ENCODE measurements at places on chromosomes 7 and 10. TPM values are rescaled to one million over a fixed set of nuclear protein-coding genes. Genes with fewer than 3 reads are reported as not detected.
A peak's percentile ranks its signal among the peaks of the same experiment; 100 is the strongest.

Gene NUTM2E
- 0.48 TPM for total RNA-seq

Gene NOLC1
- total RNA-seq: 17.9 TPM

Gene MACROH2A2
- 5.6 TPM for total RNA-seq

Gene KLLN
- total RNA-seq: not detected

Gene SEMA3D
- 31.0 TPM for total RNA-seq

DNA sequence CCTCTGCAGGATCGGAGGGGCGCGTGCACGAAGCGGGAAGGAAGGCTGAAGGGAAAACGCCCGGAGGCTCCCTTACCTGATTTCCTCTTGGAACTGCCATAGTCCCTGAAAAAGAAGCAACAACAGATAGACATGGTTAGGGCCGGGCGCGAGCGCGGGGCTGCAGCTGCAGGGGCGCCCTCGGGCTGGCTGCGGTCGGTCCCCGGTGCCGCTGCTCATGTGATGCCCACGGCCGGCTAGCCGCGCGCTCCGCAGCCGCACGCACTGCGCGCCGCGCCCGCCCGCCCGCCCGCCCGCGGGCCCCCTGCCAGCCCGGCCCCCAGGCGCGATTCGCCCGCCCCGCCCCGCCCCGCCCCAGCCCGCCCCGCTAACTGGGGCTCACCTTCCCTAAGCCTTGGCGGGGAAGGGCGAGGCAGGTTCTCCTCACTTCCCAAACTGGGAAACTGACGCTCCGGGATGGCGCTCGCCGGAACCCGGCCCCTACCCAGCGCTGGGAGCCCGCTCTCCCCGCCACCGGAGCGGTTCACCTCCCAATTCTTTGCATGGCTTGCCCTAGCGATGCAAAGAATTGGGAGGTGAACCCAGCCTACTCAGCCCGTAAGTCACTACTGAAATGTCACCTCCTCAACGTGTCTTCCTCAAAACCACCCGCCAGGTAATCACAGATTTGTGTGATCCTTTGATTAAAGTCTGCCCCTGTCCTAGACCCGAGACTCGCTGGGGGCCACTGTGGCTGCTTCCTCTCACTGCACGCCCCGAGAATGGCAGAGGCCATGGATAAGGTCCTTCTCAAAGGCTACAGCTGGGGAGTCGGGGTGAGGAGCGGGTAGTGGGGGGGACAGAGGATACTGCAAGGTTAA lies 162.2 kb downstream of the SH3PXD2A start:
- H3K4me1 ChIP-seq: no peaks in the 10 kb centered on the region
- H3K27me3 ChIP-seq: no peaks in the 10 kb centered on the region

GRCh38 chr7:96183163-96183670 lies 138.7 kb downstream of the SLC25A13 start:
- H3K4me1 ChIP-seq: no peaks in the 10 kb centered on the region
- no peak overlapping the region for H3K27ac ChIP-seq
- H3K27me3 ChIP-seq: no peaks in the 10 kb centered on the region
- no peaks in the 10 kb centered on the region for H3K36me3 ChIP-seq

GRCh38 chr7:120274899-120275298 lies 1.9 kb downstream of the KCND2 start:
- H3K4me3 ChIP-seq: no peak overlapping the region
- no peak for DNase-seq
- H3K27ac ChIP-seq: no peak overlapping the region

GRCh38 chr7:112782498-112782897 lies 7.7 kb downstream of the TMEM168 start:
- H3K27me3 ChIP-seq: no peaks in the 10 kb centered on the region
- DNase-seq: no peak
- no peak overlapping the region for H3K27ac ChIP-seq
- H3K4me1 ChIP-seq: no peaks in the 10 kb centered on the region
- H3K4me3 ChIP-seq: no peak overlapping the region

DNA sequence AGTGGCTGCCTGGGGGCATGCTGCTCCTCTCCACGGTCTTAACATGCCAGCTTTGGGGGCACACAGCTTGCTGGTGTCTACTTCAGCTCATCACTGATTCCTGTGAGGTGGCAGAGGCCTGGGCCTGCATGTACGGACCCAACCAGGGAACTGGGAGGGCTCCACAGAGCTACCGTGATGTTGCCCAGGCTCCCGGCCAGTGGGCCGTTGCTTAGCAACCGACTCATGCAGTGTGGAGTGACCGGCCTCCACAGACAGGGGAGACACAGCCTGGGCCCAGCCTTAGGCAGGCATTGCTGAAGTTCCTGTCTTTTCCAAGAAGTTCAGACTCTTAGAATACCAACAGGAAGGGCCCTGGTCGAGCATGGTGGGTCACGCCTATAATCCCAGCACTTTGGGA lies 25.8 kb upstream of the SH2B2 start:
- no peaks in the 10 kb centered on the region for H3K36me3 ChIP-seq
- no peaks in the 10 kb centered on the region for H3K4me1 ChIP-seq
- H3K4me3 ChIP-seq: no peak overlapping the region
- no peak overlapping the region for H3K27ac ChIP-seq
- H3K27me3 ChIP-seq: no peaks in the 10 kb centered on the region
- DNase-seq: peak; percentile 34

GRCh38 chr7:20412032-20412431 lies 81.3 kb downstream of the ITGB8 start:
- no peaks in the 10 kb centered on the region for H3K27me3 ChIP-seq
- H3K4me1 ChIP-seq: no peaks in the 10 kb centered on the region
- H3K36me3 ChIP-seq: no peaks in the 10 kb centered on the region
- DNase-seq: no peak

GRCh38 chr7:76357475-76358010 lies 1.2 kb downstream of the YWHAG start:
- DNase-seq: no peak
- H3K27me3 ChIP-seq: no peaks in the 10 kb centered on the region
- H3K36me3 ChIP-seq: no peaks in the 10 kb centered on the region
- no peaks in the 10 kb centered on the region for H3K4me1 ChIP-seq

- peak overlapping the region; percentile 8 for H3K27ac ChIP-seq
- no peaks in the 10 kb centered on the region for H3K27me3 ChIP-seq
- DNase-seq: no peak
- H3K4me1 ChIP-seq: no peaks in the 10 kb centered on the region
- no peaks in the 10 kb centered on the region for H3K36me3 ChIP-seq
These were observed 8.6 kb upstream of the ZNF713 start for GRCh38 chr7:55878691-55879090.

- no peaks in the 10 kb centered on the region for H3K36me3 ChIP-seq
- H3K27me3 ChIP-seq: no peaks in the 10 kb centered on the region
- DNase-seq: peak; percentile 96
These were observed at the start of gene PGAM1 for GRCh38 chr10:97425964-97426775. PGAM1 (plus strand) TSS chr10:97426191; CDS start chr10:97426308, 117 bp downstream.

DNA sequence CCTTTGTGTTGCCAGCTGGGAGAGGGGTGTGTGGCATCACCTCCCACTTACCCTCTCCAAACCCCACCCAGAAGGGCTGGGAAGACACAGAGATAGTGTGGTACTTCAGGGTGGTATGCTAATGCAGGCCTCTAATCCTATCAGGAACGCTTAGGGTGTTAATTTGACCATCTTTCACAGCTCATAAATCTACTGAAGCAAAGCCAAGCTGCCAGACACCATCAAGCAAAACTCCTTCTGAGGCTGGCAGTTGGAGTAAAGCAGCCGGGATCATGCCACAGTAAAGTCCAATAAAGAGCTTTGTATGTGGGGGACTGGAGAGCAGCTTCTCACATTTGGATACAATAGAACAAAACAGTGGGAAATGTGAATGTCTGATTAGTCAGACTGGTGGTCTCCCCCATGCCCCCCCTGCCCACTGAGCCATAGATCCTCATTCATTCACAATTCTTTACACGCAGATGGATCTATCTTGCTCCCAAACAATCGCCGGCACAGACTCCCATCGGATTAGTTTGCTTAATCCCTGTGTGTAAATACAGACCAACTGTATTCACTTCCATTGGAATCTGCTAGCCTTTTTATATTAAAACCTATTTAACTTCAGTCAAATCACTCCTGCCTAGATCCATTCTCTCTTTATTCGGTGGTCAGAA lies 29.6 kb downstream of the FGFBP3 start:
- no peak overlapping the region for H3K4me3 ChIP-seq
- H3K27me3 ChIP-seq: no peaks in the 10 kb centered on the region
- DNase-seq: no peak
- no peaks in the 10 kb centered on the region for H3K4me1 ChIP-seq
- no peak overlapping the region for H3K27ac ChIP-seq

DNA sequence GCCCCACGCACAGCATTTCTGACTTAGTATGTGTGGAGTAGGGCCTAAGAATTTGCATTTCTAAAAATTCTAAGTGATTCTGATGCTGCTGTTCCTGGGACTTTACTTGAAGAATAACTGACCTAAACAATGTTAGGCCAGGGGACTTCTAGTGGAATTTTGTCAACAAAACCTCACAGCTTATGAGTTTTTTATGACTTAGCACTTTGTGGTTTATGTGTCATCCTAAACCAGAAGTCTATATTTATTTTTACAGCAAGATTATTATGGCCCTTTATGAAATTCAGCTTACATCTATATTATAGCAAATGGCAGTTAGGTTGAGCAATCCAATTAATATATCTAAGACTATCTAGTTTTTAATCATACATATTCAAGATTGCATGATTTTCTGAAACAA lies 24.6 kb upstream of the BET1 start:
- H3K27ac ChIP-seq: no peak overlapping the region
- no peaks in the 10 kb centered on the region for H3K4me1 ChIP-seq
- H3K36me3 ChIP-seq: no peaks in the 10 kb centered on the region
- no peak overlapping the region for H3K4me3 ChIP-seq

DNA sequence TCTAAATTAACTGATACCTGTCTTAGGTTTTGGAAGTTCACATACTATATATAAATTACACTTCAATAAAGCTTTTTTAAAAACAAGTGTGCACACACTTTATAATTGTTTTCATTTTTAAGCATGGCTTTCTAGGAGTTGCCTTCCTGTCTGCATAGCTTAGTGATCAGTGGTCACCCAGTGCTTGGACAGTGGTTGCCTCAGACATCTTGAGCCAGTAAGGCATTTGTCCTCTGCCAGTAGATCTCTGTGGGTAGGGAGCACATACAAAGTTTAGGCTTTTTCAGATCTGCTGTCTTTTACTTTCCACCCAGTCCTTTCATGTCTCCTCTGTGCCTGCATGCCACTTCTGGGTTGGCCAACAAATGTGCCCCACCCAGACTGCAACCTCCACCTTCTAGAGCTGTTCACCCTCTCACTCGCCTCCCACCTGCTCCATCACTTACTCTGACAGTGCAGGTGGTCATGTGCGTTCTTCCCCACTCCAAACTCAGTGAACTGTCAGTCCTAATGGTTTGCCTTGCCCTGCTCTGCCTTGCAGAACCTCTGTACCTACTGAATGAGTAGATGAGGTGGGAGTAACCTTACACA lies 31.7 kb downstream of the TPST1 start:
- no peak overlapping the region for H3K4me3 ChIP-seq
- H3K27ac ChIP-seq: peak overlapping the region; percentile 66
- H3K36me3 ChIP-seq: no peaks in the 10 kb centered on the region

DNA sequence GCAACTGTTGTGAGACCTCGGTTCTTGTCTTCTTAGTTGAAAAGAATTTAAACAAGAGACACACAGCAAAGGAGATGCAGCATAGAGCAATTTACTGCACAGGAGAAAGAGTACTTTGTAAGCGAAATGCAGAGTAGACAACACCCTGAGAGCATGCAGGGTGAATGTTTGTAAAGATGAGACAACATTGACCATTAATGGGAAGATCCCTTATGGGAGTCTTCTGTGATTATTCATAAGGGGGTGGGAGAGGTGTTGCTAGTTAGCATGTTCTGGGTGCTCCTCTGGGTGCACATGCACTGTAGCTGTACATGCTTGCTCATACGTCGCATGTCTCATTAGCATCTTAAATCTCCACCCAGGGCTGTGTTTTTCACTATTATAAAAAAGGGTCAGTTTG lies 62.3 kb downstream of the CLRN3 start:
- no peak for DNase-seq
- no peaks in the 10 kb centered on the region for H3K36me3 ChIP-seq
- no peak overlapping the region for H3K27ac ChIP-seq
- no peaks in the 10 kb centered on the region for H3K4me1 ChIP-seq

DNA sequence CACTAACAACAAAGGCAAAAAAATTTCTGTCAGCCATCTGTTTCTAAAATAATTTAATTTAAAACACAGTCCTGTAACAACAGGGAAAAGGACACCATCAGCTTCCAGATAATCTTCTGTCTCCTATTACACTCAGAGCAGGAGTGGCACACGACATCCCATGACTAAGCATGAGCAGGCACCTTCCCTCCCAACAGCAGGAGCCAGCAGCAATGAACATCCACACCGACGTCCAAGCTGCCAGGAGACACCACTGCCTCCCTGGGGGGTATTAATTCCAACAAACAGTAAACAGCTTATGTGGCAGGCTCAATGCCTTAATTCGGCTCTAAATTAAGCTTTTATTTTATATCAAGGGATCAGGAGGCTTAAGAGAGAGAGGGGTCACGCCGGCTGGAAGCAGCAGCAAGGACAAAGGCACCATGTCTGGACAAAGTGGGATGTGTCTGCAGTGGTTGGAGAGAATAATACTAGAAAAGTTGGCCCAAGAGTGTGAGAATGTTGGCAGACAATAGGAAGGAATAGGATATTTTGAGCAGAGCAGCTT lies 45.7 kb downstream of the KIAA1549 start:
- no peak overlapping the region for H3K27ac ChIP-seq
- DNase-seq: no peak
- H3K4me3 ChIP-seq: no peak overlapping the region
- no peaks in the 10 kb centered on the region for H3K4me1 ChIP-seq

DNA sequence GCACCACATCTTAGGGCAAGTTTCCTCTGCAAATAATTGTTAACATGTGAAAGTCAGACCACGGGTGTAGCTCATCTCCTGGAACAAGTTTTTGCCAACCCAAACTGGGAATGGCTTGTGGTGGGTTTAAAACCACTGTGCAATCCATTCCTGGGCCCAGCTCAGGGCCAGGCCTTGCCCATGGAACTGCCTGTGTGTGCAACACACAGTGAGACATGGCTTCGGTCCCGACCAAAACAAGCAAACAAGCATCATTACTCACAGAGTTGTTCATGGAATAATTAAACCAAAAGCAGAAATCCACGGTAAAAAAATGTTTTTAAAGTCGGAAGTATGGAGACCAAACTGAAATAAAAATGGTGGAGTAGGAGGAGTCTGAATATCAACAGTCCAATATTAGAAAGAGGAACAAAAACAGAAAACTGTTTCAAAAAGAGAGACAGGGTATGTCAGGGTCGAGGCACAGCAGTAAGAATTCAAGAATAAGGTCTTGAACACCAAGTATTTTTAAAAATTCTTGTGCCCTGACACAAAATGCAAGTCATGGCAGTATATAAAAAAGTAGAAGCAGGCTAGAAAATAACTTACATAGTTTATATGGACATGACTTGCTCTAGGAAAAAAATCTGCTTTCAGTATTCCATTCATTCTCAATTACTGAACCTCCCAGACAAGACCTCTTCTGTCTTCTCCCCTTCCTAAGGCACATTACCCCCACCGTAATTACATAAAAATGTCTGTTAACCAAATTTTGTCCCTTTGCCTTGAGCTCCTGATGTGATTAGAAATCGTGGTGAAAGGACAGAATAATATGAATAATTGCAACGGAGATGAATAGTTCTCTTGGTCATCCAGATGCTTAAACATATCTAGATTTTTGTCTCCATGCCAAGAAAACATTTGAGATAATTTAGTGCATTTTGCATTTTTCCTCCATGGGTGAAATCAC lies 88.4 kb downstream of the FAS start:
- no peak for DNase-seq
- no peak overlapping the region for H3K4me3 ChIP-seq
- H3K27me3 ChIP-seq: no peaks in the 10 kb centered on the region
- H3K36me3 ChIP-seq: no peaks in the 10 kb centered on the region
